ENCODE measurements at places on chromosomes 16 and 17. TPM values are rescaled to one million over a fixed set of nuclear protein-coding genes. Genes with fewer than 3 reads are reported as not detected.
A peak's percentile ranks its signal among the peaks of the same experiment; 100 is the strongest.

The KRT33B gene
- not detected for total RNA-seq

The HBM gene
- total RNA-seq, result not detected

The BICDL2 gene
- total RNA-seq, result 1.1 TPM

DNA sequence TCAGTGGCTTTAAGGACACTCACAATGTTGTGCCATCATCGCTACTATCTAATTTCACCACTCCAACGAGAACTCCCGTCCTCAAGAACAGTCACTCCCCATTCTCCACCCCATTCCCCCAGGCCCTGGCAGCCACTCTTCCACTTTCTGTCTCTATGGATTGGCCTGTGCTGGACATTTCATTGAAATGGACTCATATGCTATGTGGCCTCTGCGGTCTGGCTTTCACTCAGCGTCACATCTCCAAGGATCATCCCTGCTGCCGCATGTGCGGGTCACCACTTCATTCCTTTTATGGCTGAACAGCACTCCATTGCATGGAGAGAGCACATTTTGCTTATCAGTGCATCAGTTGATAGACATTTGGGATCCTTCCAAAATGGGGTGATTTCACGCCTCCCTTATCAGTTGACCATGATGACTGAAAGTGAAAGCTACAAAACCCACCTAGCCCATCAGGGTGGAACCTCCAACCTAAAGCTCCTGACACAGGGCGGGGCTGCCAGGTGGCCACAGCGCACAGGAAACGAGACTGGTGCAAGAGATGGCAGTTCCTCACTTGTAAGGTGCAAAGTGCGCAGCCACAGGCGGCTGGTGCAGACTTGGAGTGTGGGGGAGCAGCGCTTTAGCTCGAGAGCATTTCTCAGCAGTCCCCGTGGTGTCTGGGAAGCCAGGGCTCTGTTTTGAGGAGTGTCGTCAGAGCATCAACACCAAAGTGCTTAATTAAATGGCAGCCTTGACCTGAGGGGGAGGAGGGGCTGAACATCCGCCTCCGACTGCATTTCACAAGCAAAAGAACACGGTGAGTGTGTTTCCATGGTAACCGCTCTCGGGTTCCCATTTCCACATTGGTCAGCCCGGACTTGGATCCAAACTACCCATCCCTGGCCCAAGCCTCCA lies 23.8 kb downstream of the COTL1 start:
- peak; percentile 68 for ATAC-seq
- H3K27ac ChIP-seq, result peak overlapping the region; percentile 96
- H3K27me3 ChIP-seq, result no peaks in the 10 kb centered on the region
- H3K36me3 ChIP-seq, result peaks cover 66% of the 10 kb centered on the region
- peak overlapping the region; percentile 98 for H3K4me3 ChIP-seq

DNA sequence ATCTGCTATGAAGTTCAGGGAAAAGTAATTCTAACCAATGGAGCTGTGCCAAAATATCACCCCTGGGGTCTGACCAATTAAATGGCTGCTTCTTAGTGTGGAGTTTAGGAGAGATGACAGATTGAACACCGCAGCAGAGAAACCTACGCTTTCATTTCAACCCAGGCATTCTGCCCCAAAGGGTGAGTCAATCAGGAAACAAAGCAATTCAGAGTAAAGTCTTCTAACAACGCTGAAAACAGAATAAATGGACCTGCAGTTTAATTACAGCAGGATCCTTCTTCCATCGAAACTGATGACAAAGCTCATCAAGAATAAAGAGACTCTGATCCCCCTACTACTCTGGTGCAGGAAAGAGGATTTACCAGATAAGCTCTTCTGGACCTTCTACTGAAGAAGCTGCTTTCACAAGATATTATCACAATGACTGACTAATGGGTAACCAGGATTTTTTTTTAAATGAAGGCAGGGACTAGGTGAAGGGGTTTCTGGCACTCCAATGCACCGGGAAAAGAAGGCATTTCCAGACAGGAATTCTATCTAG lies 16.7 kb downstream of the RFFL start:
- H3K27ac ChIP-seq, result peak overlapping the region; percentile 94
- no peaks in the 10 kb centered on the region for H3K27me3 ChIP-seq
- peaks cover 49% of the 10 kb centered on the region for H3K4me1 ChIP-seq
- ATAC-seq, result peak; percentile 96

DNA sequence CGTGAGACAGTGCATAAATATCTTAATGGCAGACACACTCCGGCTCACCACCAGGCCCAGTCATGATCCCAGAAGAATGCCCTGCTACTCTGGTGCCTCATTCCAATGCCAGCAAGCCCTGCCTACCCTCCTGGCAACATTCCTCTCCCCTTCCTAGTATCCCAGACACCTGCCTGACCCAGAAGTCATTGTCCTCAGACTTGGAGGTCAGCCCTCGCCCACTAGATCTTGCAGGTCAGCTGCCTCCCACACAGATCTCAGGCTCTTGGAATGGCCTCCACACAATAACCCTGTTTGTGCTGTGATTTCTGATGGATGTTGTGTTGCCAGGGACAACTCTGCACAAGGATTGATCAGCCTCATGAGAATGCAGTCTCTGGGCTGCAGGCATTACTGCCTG lies 1.8 kb upstream of the TEX2 start:
- ATAC-seq, result no peak
- no peak overlapping the region for H3K27ac ChIP-seq
- H3K27me3 ChIP-seq, result peaks cover 10% of the 10 kb centered on the region
- no peak overlapping the region for H3K4me3 ChIP-seq
- H3K4me1 ChIP-seq, result peaks cover 18% of the 10 kb centered on the region

GRCh38 chr17:82914375-82914774 lies 74.6 kb upstream of the ZNF750 start:
- ATAC-seq, result no peak
- no peak overlapping the region for H3K27ac ChIP-seq
- peaks cover 31% of the 10 kb centered on the region for H3K36me3 ChIP-seq
- H3K4me1 ChIP-seq, result no peaks in the 10 kb centered on the region

DNA sequence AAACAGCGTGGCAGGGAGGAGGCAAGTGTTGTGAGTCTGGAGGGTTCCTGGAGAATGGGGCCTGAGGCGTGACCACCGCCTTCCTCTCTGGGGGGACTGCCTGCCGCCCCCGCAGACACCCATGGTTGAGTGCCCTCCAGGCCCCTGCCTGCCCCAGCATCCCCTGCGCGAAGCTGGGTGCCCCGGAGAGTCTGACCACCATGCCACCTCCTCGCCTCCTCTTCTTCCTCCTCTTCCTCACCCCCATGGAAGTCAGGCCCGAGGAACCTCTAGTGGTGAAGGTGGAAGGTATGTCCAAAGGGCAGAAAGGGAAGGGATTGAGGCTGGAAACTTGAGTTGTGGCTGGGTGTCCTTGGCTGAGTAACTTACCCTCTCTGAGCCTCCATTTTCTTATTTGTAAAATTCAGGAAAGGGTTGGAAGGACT lies at the start of gene CD19:
Gene CD19 (plus strand): TSS at position 171 of the 425 bp plus-strand sequence. CDS start 30 bp downstream, at position 201.
- no peaks in the 10 kb centered on the region for H3K36me3 ChIP-seq
- peaks cover 20% of the 10 kb centered on the region for H3K4me1 ChIP-seq
- no peak within 1 kb of the TSS for H3K4me3 ChIP-seq
- no peaks in the 10 kb centered on the region for H3K27me3 ChIP-seq
- no peak for ATAC-seq

Data from activated T-helper 17 cell treated with anti-CD3 and anti-CD28 coated beads, Interleukin-2, amount 50 U/mL, for 72 hours (primary cell).